ENCODE measurements at places on chromosomes 2 and 18. TPM values are rescaled to one million over a fixed set of nuclear protein-coding genes. Genes with fewer than 3 reads are reported as not detected.
A peak's percentile ranks its signal among the peaks of the same experiment; 100 is the strongest.

The HS6ST1 gene
- total RNA-seq = 6.8 TPM

The CD8B2 gene
- total RNA-seq = not detected

The SKA1 gene
- total RNA-seq = 44.6 TPM

- peaks cover 2% of the 10 kb centered on the region for H3K27me3 ChIP-seq
- no peak overlapping the region for H3K4me3 ChIP-seq
- H3K27ac ChIP-seq = no peak overlapping the region
- H3K4me1 ChIP-seq = peaks cover 52% of the 10 kb centered on the region
Observed at GRCh38 chr2:207227062-207227748, 61.5 kb upstream of the KLF7 start.

DNA sequence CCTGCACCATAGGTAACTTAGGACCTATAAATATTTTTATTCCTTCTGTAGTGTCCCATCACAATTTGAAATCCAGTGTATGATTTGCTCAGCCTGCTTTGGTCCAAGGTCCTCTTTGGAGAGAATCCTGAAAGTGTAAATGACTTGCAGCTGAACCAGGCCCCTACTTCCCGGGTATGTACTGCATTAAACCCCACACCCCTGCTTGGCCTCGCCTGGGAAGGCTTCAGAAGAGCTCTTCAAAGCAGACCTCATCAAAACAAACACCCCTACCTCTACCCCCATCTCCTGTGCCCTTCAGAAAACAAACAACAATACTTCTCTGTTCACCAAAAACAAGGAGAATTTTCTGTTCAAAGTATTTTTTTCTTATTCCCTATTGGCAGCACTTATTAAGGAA lies 9.5 kb upstream of the SPTBN1 start:
- no peak for DNase-seq
- H3K27me3 ChIP-seq = peaks cover 2% of the 10 kb centered on the region

- no peaks in the 10 kb centered on the region for H3K27me3 ChIP-seq
- no peak overlapping the region for H3K4me3 ChIP-seq
- no peak overlapping the region for H3K27ac ChIP-seq
- peak; percentile 13 for DNase-seq
- no peaks in the 10 kb centered on the region for H3K4me1 ChIP-seq
- H3K36me3 ChIP-seq = peaks cover 16% of the 10 kb centered on the region
Observed at GRCh38 chr2:3446381-3446780, 66.9 kb downstream of the TRAPPC12 start.

GRCh38 chr2:169649278-169649677 lies 44.9 kb downstream of the CFAP210 start:
- no peaks in the 10 kb centered on the region for H3K36me3 ChIP-seq
- peaks cover 27% of the 10 kb centered on the region for H3K27me3 ChIP-seq
- H3K4me1 ChIP-seq = no peaks in the 10 kb centered on the region
- no peak overlapping the region for H3K4me3 ChIP-seq
- no peak for DNase-seq

GRCh38 chr2:96568094-96568493 lies 31.5 kb downstream of the ARID5A start:
- DNase-seq = no peak
- no peaks in the 10 kb centered on the region for H3K4me1 ChIP-seq
- H3K27ac ChIP-seq = no peak overlapping the region
- peaks cover 6% of the 10 kb centered on the region for H3K27me3 ChIP-seq

DNA sequence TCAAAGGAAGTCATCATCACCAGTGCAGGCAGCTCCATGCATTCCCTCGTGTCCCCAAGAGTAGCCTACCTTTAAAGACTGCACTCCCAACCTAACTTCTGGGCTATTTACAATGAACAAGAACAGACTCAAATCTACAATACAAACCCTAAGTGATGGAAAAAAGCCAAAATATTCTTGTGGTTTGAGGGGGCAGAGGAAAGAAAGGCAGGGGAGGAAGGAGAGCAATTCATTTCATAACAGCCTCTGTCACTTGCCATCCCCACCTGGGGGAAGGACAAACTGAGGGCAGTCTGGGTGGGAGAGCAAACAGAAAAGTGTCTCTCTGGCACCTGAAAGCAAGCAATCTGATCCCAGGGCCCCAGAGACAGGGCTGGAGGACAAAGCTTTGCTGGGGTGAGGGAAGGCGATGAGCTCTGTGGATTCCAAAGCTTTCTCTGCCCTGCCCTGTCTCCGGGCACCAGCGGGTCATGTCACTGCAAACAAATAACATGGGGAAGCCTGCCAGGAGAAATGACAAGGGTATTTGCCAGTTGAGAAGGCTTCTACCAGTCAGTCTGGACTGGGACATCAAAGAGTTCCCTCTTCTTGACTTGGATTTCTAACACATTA lies 528.0 kb upstream of the TNP1 start:
- no peak overlapping the region for H3K4me3 ChIP-seq
- DNase-seq = no peak
- no peaks in the 10 kb centered on the region for H3K27me3 ChIP-seq
- H3K4me1 ChIP-seq = no peaks in the 10 kb centered on the region
- no peaks in the 10 kb centered on the region for H3K36me3 ChIP-seq

GRCh38 chr18:59917422-59917821 lies 17.6 kb downstream of the PMAIP1 start:
- H3K27me3 ChIP-seq = peaks cover 2% of the 10 kb centered on the region
- H3K36me3 ChIP-seq = no peaks in the 10 kb centered on the region
- no peak overlapping the region for H3K4me3 ChIP-seq
- no peak overlapping the region for H3K27ac ChIP-seq

GRCh38 chr2:109347626-109348025 lies 218.6 kb downstream of the SH3RF3 start:
- no peak overlapping the region for H3K4me3 ChIP-seq
- no peak for DNase-seq
- peaks cover 36% of the 10 kb centered on the region for H3K4me1 ChIP-seq
- H3K27ac ChIP-seq = no peak overlapping the region

Data from activated CD4-positive, alpha-beta memory T cell treated with anti-CD3 and anti-CD28 coated beads, Interleukin-2, amount 10 ng/mL, durations not matched to agents 7 days and 5 days (primary cell).